ENCODE measurements at places on chromosomes 11 and 22. TPM values are rescaled to one million over a fixed set of nuclear protein-coding genes. Genes with fewer than 3 reads are reported as not detected.

- DNase-seq, result no peak
Observed at GRCh38 chr11:44456544-44457300, 108.7 kb upstream of the CD82 start.

DNA sequence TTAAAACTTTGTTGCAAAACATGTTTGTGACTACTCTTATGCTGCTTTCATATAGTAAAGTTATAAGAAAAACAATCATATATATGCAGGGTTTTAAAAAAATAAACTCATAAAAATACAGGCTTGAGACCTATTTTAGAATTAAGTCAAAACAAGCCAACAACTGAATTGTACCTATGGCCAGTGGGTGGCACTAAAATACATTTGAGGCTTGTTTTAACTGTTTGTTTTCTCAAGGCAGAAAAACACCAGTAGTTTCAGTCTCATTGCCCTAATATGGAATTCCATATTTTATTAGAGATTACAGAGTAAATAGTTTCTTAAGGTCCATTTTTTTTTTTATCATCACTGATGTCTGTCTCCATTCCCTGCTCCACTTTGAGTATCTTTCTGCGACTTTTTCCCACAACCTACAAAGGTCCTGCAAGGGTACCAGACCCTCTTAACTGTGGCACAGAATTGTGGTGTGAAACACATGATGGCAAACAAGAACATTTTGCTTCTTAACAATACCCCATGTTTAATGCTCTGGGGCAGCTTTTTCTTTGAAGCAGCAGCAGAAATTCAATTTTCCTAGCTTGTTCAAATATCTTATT is 8.5 kb upstream of the CCDC89 start:
- DNase-seq, result no peak

DNA sequence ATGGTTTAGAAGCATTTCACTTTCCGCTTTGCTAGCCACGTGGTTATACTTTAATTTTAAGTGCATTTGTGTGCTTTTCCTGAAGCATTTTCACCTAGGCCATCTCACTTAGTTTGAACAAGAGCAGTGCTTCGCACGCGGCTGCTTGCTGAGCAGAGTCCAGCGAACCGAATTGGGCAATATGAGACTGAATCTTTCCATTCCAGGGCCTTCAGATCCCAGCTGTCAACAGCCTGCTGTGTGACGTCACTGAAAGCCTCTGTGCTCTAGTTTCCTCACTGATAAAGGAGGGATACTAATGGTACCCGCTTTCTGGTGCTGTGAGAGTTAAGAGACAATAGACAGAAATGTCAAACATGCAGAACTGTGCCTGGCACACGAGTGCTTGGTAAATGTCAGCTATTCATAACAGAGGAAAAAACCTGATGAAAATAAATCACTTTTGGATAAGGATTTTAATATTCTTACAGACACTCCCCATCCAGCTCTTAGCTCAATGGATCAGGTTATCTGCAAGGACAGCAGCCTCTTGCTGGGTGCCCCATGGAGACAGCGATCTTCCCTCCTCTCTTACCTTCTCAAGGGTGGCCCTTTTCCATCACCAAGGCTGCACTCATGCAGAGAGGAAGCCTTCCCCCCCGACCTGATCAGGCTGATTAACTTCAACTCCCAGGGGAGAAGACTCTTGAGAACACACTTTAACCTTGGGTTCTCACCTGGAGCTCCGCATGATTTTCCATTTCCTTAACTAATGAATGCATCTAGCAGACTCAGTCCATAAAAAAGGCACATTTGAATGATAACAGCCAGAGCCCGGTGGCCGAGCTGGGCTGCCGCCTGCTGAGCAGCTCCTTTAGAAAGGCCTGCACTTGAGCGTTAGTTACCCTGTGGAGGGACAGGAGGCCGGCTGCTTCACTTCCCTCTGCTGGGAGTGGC is 3.5 kb upstream of the GLB1L3 start:
- no peak for DNase-seq

DNA sequence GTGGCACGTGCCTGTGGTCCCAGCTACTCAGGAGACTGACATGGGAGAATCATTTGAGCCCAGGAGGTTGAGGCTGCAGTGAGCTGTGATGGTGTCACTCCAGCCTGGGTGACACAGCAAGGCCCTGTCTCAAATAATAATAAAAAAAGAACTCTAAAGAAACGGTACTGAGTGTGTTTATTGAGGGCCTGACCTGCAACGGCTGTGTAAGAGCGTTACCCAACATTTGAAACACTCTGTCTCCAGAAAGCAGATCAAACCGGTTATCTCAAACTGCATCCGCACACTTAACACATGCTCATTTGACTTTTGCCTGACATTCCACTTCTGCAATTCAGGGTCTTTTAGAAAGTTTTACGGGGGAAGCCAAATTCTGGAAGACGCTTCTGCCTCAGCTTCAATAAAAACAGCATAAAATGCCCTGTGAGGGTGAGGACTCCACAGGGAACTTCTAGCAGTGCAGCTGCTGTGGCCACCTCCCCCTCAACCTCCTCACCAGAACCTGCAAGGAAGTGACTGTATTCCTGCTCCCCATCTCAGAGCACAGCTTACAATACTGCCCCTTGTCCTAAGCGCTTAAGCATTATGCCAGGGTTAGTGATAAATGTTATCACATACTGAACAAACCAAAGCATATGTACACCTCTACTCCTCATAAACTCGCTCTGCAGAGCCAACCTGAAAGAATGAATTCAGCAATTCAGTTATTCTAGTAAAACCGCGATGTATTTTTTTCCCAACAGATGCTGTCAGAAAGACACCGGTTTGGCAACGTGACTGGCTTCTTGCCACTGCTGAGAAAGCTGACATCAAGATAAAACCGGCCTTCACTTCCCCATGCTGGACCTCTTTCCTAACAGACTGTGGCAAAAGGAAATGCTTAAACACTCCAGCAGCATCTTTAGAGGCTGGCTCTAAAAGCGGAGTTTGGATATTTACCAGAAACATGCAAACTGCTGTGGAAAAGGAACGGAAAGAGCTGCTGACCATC is 52.2 kb downstream of the PRDM10 start:
- DNase-seq, result no peak

Gene IL17REL
- 0.06 TPM for polyA plus RNA-seq

Gene C11orf42
- 0.78 TPM for polyA plus RNA-seq

Gene MPZL3
- 5.1 TPM for polyA plus RNA-seq

Gene ELFN2
- polyA plus RNA-seq, result 1.2 TPM

Gene KCNJ4
- 0.29 TPM for polyA plus RNA-seq

Gene MGAT3
- polyA plus RNA-seq, result 22.0 TPM

Gene FAM83F
- 2.7 TPM for polyA plus RNA-seq

Gene IGLL1
- 1.9 TPM for polyA plus RNA-seq

Gene CD248
- 88.4 TPM for polyA plus RNA-seq

Gene PATE4
- polyA plus RNA-seq, result 0.08 TPM

Gene MS4A6E
- polyA plus RNA-seq, result not detected

Measured in renal cortex interstitium (tissue), 15 donors.